ENCODE measurements at places on chromosomes 2 and 18.

DNA sequence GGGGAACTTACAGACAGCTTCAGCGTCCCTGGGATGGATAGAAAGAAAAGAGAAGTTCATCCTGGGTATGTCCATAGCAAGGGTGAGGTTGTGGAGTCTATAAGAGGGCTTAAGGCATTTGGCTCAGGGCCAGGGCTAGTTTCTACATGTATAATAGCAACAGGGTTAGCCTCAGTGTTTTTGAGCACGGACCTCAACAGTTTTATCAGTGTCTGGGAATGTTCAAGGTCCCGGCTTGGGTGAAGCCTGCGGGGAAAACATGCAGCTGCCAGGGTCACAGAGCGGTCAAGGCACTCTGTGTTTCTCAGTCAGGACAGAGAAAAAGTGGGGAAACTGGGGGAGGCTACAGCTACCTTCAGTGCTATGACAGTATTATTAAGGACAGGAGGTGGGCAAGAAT, 427.7 kb upstream of the HS6ST1 start:
- no peaks in the 10 kb centered on the region for H3K36me3 ChIP-seq
- no peak overlapping the region for H3K27ac ChIP-seq
- H3K4me1 ChIP-seq: no peaks in the 10 kb centered on the region
- no peak for DNase-seq
- H3K4me3 ChIP-seq: no peak overlapping the region

GRCh38 chr18:5941890-5942289, 46.6 kb upstream of the TMEM200C start:
- H3K4me3 ChIP-seq: no peak overlapping the region
- no peak overlapping the region for H3K27ac ChIP-seq
- no peaks in the 10 kb centered on the region for H3K4me1 ChIP-seq
- DNase-seq: no peak

DNA sequence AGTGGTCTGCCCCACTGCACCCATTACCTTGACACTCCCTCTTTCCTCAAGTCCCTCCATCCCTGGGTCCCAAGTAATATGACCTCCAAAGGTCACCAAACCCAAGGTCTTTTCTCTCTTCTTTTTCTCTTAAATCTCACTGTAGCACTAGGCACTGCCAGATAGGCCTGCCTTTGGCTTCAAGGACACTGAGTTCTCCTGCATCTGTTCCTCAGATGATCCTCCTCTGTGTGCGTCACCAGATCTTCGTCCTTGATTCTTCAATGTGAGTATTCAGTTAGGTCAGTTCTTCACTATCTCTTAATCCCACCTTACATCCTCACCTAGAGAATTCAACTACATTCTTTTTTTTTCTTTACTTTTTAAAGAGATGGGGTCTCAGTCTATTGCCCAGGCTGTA, 249.2 kb downstream of the NBAS start:
- H3K4me1 ChIP-seq: no peaks in the 10 kb centered on the region
- H3K36me3 ChIP-seq: no peaks in the 10 kb centered on the region
- no peak overlapping the region for H3K27ac ChIP-seq
- no peak for DNase-seq
- no peak overlapping the region for H3K4me3 ChIP-seq
- no peaks in the 10 kb centered on the region for H3K27me3 ChIP-seq

DNA sequence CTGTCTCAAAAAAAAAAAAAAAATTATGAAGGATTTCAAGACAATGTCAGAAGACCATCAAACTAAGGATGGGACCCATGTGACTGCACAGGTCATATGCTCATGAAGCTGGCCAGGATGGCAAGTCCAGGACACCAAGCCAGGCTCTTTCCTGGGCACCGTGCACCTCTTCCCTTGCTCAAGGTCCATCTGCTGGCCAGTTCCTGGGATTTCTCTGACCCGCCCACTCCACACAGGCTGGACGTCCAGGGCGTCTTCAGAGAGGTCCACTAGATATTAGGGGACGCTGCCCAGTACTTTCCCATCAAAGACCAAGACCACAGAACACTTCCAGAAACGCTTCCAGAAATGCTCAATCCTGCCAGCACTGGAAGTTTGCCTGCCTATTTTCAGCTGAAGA, 14.3 kb downstream of the TEX44 start:
- H3K27me3 ChIP-seq: no peaks in the 10 kb centered on the region
- H3K4me3 ChIP-seq: no peak overlapping the region
- peak overlapping the region; percentile 92 for H3K27ac ChIP-seq
- peaks cover 16% of the 10 kb centered on the region for H3K4me1 ChIP-seq
- no peak for DNase-seq
- no peaks in the 10 kb centered on the region for H3K36me3 ChIP-seq

- H3K4me1 ChIP-seq: no peaks in the 10 kb centered on the region
- no peak overlapping the region for H3K27ac ChIP-seq
- no peaks in the 10 kb centered on the region for H3K36me3 ChIP-seq
- H3K27me3 ChIP-seq: no peaks in the 10 kb centered on the region
Measured at GRCh38 chr18:8264861-8265411, 344.3 kb upstream of the RAB12 start.

DNA sequence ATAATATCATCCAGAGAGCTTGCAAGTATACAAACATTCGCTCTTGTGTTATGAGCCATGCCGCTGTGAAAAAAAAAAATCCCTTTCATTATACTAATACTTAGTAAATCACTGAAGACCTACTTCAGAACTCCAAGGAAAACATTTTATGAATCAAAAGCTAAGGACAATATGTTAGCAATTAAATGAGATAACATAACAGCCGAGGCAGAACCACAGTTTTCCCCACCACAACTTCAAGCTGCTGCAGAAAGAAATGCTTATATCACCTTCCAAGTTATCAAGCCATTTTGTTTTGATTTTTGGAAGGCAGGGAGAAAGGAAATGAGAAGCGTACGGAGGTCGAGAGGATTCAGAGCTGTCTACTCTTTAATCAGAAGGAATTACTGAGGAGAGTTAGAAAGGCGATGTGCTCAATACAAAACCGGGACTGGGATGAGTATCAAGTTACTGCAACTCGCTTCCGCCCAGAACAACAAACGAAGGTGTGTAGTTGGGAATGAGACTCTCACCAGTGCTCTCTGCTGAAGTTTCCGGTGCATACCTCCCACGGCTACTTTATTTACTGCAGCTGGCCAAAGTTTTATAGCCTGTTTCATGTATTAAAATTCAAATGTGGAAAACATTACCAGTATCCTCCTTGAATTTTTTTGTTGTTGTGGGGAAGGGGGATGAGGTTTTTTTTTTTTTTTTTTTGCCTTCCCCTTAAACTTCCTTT, 292.2 kb upstream of the CCDC68 start:
- H3K4me3 ChIP-seq: no peak overlapping the region
- DNase-seq: no peak
- H3K27ac ChIP-seq: peak overlapping the region; percentile 62
- H3K4me1 ChIP-seq: peaks cover 16% of the 10 kb centered on the region
- H3K27me3 ChIP-seq: no peaks in the 10 kb centered on the region

DNA sequence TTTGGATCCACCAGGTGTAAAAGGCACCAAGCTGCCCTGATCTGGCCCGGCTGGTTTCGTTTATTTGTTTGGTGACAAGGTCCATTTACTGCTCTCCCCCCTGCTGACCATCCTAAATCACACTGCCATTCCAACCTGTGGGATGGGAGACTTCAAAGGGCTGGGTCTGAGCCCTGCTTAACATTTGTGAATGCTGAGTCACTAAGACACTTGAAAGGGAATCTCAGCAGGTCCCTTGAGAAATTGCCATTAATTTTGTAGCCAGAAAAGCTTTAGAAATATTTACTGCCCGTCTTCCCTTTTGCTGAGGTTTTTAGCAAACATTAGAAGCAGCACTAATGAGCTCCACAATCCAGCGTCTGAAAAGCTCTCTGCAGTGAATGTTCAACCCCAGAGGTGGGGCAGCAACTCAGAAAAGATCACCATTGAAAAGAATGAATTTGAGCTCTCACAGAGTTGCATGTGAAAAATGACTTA, 133.8 kb downstream of the ARL4C start:
- H3K4me1 ChIP-seq: no peaks in the 10 kb centered on the region
- H3K4me3 ChIP-seq: no peak overlapping the region
- no peak for DNase-seq
- H3K36me3 ChIP-seq: no peaks in the 10 kb centered on the region
- H3K27ac ChIP-seq: no peak overlapping the region

DNA sequence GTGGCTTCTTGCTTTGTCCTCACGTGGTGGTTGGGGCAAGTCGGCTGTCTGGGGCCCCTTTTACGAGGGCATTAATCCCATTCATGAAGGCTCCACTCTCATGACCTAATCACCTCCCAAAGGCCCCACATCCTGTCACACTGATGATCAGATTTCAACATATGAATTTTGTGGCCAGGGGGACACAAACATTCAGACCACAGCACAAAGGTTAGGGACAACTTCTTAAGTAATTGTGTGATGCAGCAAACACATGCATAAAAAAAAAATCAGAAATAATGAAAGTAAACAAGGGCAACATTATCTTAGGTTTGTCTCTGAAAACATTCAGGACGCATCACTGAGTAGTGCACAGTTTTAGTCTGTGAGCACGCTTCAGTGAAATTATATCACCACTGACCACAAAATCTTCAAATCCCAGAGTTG, 54.2 kb upstream of the FRZB start:
- no peaks in the 10 kb centered on the region for H3K27me3 ChIP-seq
- no peak for DNase-seq
- no peak overlapping the region for H3K4me3 ChIP-seq
- H3K27ac ChIP-seq: no peak overlapping the region

GRCh38 chr2:191245046-191245868, at the start of gene MYO1B:
Gene MYO1B (plus strand): TSS chr2:191245404. CDS start chr2:191276896, 31,492 bp downstream.
- peaks cover 4% of the 10 kb centered on the region for H3K4me1 ChIP-seq
- peak within 1 kb of the TSS; percentile 76 for H3K27ac ChIP-seq
- no peak for DNase-seq
- H3K27me3 ChIP-seq: no peaks in the 10 kb centered on the region
- H3K4me3 ChIP-seq: peak within 1 kb of the TSS; percentile 86
